ENCODE measurements at places on chromosomes 2 and 18.

GRCh38 chr2:167249197-167249596 lies 360.9 kb downstream of the XIRP2 start:
- DNase-seq = no peak

- DNase-seq = no peak
Observed at GRCh38 chr18:9173770-9174233, 37.2 kb downstream of the ANKRD12 start.

- DNase-seq = no peak
Observed at GRCh38 chr2:16620590-16620989, 45.0 kb downstream of the CYRIA start.

DNA sequence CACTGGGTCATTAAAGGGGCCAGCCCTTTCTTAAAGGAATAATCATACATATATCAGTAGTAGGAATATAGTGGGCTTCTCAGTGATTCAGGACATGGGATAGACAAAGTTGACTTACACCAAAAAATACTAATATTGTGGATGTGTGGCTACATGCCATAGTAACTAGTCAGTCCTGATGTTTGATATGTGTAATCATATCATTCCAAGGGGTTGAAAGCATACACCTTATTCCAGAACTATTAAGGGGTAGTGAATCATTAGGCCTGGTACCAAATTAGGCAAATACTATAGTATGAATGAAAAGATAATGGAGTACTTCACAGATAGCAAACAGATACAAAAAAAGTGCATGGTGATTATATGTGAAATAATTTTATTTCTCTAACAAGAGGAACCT lies 814.9 kb upstream of the NRXN1 start:
- no peak for DNase-seq

DNA sequence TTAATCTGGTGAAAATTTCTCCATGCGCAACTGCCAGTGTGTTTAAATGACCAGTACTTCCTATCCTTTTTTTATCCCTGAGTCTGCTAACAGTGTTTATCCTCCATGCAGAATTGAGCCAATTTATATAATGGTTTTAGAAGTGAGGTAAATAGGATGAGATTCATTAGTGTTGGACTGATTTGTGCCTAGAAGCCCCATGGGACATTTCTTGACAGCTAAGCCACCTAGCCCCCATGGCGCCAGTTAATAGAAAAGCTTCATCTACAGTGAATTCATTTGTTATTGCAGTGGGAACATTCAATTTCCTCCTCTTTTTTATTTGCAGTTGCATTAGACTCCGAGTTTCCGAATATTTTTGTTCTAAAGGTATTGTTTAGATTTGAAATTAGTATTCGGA lies 175.6 kb downstream of the ARL6IP6 start:
- no peak for DNase-seq

GRCh38 chr2:74199275-74199701 lies 873 bp downstream of the MTHFD2 start:
- DNase-seq = no peak

DNA sequence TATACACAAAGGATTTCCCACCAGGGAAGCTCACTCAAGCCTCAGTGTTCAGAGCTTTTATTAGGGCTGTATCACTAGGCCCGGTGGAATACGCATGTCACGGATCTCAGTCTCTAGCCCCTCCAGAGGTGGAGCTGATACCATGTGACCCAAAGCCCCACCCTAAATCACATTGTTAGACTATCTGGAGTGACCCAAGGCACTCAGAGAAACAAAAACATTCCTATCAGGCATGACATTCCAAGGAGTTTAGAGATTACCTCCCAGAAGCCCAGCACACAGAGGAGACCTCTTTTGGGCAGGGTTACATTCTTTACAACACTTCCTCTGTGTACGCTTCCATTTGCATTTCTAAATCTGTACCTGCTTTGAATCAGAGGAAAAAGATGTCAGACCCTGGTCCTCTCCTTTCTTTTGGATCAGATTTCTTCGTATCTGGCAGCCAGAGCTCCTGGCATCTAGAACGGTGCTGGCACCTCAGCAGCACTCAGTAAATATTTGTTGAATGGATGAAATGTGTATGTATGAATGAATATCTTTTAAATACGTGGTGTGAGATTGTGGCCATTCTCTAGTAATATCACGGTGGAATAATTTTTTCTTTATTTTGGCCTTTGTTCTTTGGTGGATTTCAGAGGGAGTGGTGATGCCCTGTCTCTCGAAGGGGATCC lies 37.7 kb upstream of the SMAD2 start:
- DNase-seq = no peak

GRCh38 chr2:45008296-45009129 lies 739 bp downstream of the SIX2 start:
- no peak for DNase-seq

DNA sequence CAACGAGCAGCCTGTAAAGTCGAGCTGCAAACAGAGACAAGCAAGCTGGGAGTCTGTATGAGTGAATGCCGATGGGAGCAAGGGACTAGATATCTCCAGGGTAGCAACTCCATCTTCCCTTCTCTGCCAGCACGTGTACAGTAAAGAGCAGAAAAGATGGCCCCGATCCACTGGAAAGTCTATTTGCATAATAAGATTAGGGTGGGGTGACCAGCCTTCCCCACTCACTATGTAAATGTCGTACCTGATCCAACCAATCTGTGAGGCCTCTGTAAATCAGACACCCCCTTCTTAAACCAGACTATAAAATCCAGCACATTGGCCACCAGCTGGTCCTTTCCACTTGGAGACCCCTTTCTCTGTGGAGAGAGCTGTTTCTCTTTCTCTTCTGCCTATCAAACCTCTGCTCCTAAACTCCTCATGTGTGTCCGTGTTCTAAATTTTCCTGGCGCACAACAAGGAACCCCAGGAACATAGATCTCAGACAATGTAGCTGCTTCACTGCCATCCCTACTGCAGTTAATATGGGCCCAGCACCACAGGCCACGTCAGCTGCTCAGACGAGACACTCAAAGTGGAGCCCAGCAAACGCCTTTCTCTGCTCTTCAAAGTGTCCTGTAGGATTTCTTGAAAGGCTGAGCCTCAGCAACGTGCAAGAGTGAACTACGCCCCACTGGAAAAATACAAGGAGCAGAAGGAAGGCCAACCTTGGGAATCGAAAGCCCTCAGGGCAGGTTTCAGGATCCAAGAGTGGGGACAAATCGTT lies 26.1 kb downstream of the DIPK1C start:
- no peak for DNase-seq

DNA sequence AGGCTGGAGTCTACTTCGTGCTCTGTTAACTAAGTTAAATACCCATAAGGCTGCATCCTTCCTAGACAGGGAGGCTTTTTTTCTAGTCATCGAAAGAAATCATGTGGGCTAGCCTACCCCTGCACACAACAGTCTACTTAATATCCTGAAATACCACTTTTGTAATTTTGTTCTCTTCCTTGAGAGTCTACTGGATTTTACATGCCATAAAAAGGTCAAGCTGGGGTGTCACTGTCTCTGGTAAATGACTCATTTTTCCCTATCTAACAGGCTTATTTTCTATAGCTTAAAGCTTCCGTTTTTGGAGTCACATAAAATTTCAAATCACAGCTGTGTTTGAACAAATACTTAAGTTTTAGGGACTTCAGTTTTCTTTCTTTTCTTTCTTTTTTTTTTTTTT lies 10.7 kb upstream of the STAM2 start:
- DNase-seq = no peak

- no peak for DNase-seq
Observed at GRCh38 chr18:49019446-49020045, 68.8 kb upstream of the SMAD7 start.

DNA sequence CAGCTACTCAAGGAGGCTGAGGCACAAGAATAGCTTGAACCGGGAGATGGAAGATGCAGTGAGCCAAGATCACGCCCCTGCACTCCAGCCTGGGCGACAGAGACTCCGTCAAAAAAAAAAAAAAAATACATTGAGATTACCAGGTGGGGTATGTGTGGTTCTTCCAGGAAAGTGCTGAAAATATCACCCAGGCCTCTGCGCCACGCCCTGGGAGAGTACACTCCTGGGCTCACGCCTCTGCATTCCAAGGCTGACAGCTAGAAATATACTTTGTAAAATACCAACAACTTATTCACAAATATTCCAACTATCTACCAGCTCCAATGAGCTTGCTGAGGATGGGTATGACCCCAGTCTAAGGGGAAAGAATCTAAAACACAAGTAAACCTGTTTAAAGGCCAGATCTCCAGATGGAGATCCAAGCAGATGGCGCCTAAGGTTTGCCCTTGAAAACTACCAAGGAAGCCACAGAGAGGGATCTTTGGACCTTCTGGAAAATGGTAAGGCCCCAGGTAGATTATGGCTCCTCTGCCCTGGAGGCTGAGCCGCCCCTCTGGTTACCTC lies 21.6 kb upstream of the B3GNT7 start:
- DNase-seq = no peak

GRCh38 chr18:23761941-23762340 lies 72.7 kb downstream of the LAMA3 start:
- no peak for DNase-seq

- peak; percentile 34 for DNase-seq
Observed at GRCh38 chr2:241774419-241775222, 2.0 kb upstream of the GAL3ST2 start.

GRCh38 chr2:149399934-149400615 lies 69.7 kb downstream of the LYPD6 start:
- DNase-seq = no peak

- DNase-seq = no peak
Observed at GRCh38 chr18:44819944-44820510, 139.3 kb downstream of the SETBP1 start.

- DNase-seq = no peak
Observed at GRCh38 chr2:168089200-168089599, 158.2 kb downstream of the STK39 start.

GRCh38 chr2:216206041-216206703 lies 97.0 kb downstream of the XRCC5 start:
- no peak for DNase-seq

GRCh38 chr18:9796935-9797549 lies 88.7 kb upstream of the TXNDC2 start:
- DNase-seq = no peak

- DNase-seq = no peak
Observed at GRCh38 chr2:136932700-136933099, 167.4 kb downstream of the THSD7B start.

DNA sequence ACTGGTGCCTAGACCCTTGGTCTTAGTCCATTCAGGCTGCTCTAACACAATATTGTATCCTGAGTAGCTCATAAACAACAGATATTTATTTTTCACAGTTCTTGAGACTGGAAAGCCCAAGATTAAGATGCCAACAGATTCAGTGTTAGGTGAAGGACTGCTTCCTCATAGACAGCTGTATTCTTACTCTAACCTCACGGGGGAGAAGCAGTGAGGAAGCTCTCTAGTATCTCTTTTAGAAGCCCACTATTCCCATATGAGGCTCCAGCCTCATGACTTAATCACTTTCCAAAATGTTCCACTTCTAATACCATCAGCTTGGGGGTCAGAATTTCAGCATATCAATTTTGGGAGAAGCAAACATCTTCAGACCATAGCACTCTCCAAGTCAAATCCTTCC lies 833.4 kb downstream of the LRRTM4 start:
- no peak for DNase-seq

DNA sequence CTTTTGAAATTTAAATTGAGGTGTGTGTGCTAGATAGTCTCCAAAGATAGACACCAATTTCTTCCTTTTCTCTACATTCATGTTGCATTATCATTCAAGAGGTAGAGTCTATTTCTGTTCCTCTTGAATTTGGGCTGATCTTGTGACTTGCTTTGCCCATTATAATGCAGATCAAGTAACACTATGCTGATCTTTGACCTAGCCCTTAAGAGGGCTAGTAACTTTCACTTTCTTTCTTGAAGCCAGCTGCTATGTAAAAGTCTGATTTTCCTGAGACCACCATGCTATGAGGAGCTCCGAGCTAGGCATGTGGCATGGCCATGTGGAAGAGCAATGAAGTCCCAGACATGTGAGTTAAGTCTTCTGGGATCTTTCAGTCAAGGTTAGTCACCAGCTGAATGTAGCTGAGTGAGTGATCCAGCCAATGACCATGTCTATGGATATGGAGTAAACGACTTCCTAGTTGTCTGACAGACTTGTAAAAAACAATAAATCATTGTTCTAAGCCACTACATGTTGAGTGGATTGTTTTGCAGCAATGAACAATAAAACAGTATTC lies 189.4 kb upstream of the CWC22 start:
- DNase-seq = no peak

GRCh38 chr2:223994562-223995162 lies 37.4 kb downstream of the MRPL44 start:
- DNase-seq = no peak

- no peak for DNase-seq
Observed at GRCh38 chr2:12979066-12979465, 262.3 kb downstream of the TRIB2 start.

DNA sequence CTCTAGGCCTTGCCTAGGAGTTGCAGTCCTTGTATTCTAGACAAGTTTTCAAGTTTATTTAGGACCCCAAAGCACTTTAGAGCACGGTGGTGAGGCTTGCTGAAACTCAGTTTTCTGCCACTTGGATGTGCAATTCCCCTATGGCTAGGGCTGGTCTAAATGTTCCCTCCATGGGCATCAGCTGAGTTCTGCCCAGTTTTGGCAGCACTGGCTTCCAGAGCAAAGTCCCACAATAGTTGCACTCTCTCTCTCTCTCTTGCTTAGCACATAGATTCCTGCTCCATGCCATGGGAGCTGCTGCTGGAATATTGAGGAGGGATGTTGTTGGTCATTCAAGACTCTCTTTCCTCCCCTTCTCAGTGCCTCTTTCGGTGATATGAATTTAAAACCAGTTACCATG lies 760.2 kb upstream of the SLC39A10 start:
- DNase-seq = no peak

GRCh38 chr2:230879891-230880290 lies 15.1 kb downstream of the ITM2C start:
- DNase-seq = no peak

DNA sequence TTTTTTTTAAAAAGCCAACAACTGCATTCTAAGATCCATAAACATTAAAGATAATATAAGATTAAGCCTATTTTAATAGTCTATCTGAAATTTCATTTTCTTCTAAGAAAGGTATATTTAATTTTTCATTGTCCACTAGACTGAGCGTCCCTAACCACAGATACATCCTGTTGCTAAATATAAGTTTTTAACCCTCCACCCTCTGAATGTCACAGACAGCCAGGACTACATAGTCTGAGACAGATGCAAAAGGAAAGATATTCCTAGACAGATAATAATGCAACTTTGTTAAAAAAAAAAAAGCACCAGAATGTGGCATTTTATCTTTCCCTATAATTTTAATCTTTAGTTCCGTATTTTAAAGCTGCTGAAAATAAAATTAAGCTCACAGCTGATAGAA lies 114.6 kb downstream of the ZEB2 start:
- no peak for DNase-seq

GRCh38 chr2:9641641-9642040 lies 10.8 kb upstream of the YWHAQ start:
- no peak for DNase-seq

DNA sequence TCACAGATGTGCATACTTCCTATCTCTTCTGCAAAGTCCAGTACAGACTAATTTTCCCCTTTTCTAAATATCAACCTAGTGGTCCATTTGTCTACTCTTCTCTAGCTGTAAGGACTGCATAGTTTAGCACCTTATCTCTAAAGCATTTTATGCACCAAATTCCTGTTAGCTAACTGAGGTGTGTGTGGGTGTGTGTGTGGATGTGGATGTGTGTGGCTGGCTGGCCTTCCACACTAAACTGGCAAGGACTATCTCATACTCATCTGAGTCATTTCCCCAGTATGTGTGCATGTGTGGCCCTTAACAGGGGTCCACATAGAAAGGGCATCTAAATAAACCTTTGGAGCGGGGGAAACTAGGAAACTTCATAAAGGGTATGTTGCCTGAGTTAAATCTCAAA lies 139.6 kb downstream of the TTC32 start:
- no peak for DNase-seq

All from AG09309 (cell line).